ENCODE measurements at places on chromosomes 12 and 14.

GRCh38 chr14:88790501-88791251 is 2.1 kb downstream of the EML5 start:
- DNase-seq, result no peak

DNA sequence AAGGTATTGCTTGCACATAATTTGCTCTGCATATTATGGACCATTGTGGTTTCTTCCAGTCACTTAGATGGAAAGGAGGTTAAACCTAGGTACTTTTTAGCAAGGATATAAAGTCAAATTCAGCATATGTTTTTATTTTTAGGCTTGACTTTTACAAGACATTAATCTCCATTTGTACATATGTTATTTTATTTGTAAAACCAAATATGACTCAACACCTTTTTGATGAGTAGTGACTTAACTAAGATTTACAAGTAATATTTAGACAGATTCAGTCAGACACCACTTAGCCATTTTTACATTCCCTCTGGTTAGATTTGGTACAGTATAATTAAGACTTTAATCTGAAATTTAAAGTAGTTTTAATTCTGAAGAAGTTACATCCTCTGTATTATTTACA is 55.0 kb downstream of the BHLHE41 start:
- DNase-seq, result no peak

- DNase-seq, result no peak
These were observed 40.4 kb upstream of the ETV6 start for GRCh38 chr12:11609045-11609444.

- DNase-seq, result no peak
These were observed 75.1 kb downstream of the MED13L start for GRCh38 chr12:116202433-116202832.

- no peak for DNase-seq
These were observed 33.2 kb upstream of the RIC8B start for GRCh38 chr12:106741247-106741646.

DNA sequence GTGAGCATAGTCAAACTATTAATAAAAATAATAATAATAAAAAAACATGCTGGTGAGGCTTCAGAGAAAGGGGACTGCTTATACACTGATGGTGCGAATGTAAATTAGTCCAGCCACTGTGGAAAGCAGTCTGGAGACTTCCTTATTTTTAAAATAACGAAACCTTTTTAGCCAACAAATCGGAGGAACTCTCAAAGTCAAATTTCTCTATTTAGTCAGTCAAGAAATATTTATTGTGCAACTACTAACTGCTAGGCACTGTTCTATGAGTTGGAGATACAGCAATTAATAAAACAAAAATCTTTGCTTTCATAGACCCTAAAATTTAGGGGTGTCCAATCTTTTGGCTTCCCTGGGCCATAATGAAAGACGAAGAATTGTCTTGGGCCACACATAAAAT is 10.8 kb downstream of the TAOK3 start:
- no peak for DNase-seq

DNA sequence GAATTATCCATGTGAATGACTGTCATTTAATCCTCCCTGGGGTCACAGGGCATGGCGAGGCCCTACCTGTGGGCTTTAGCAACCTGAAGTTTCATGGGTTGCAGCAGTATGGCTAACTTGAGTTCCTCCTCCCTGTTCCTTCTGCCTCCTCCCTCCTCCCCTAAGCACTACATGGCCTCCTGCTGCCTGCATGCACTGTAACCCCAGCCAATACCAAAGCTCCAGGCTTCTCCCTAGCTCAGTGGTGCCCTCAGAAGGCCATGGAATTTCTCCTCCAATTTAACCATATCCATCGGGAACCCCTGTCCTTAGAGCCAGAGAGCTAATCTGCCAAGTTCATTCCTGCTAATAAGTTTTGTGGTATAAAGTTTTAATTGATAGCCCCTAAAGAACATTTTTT is 95.1 kb downstream of the NT5DC3 start:
- DNase-seq, result no peak

DNA sequence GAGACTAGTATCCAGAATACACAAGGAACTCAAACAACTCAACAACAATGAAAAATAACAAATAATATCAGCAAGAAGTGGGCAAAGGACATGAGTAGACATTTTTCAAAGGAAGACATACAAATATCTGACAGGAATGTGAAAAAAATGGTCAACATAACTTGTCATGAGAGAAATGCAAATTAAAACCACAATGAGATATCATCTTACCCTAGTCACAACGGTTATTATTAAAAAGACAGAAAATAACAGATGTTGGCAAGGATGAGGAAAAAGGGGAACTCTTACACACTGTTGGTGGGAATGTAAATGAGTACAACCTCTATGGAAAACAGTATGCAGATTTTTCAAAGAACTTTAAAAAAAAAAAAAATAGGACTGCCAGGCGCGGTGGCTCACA is 20.4 kb downstream of the VWF start:
- DNase-seq, result no peak

- DNase-seq, result no peak
These were observed 3.8 kb downstream of the DRAM1 start for GRCh38 chr12:101881228-101881627.

DNA sequence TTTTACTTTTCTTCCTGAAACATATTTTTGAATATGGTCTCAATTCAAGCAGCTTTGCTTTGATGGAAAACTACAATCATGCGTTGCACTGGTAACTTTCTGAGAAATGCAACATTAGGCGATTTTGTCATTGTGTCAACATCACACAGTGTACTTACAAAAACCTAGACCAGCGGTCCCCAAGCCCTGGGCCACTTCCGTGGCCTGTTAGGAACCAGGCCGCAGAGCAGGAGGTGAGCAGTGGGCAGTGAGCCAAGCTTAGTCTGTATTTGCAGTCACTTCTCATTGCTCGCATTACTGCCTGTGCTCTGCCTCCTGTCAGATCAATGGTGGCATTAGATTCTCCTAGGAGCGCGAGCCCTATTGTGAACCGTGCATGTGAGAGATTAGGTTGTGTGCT is 163.7 kb upstream of the NOVA1 start:
- no peak for DNase-seq

Measured in stimulated activated CD4-positive, alpha-beta T cell treated with anti-CD3 and anti-CD28 coated beads, Interleukin-2, amount 100 ng/mL, for 48 hours (primary cell).